GM10248 (cell line): ENCODE measurements at places on chromosomes 1 and 21.

GRCh38 chr1:54337928-54338327 is 68.3 kb downstream of the SSBP3 start:
- no peak for DNase-seq

GRCh38 chr1:201653883-201654282 is 115.0 kb downstream of the NAV1 start:
- DNase-seq: no peak

- no peak for DNase-seq
Measured at GRCh38 chr1:26923711-26924110, 2.2 kb downstream of the NUDC start.

DNA sequence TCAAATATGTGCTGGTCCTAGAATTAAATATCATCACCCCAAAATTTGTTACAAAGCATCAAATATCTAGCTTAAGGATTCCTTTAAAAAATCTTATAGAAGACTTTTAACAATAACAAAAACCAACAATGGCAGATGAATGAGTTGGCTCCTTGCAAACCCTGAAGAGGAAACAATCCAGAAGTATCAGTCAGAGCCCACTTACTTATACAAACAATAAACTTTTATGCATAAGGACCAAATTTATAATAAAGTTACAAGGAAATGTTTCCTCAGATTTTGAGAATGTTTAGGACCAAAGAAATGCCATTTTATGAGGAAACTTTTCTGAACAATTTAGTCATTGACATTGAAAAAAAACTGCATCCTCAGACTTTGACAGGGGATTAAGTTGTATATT is 52.7 kb downstream of the LPAR3 start:
- no peak for DNase-seq

- DNase-seq: no peak
Measured at GRCh38 chr21:42855937-42856335, 23.4 kb downstream of the WDR4 start.

DNA sequence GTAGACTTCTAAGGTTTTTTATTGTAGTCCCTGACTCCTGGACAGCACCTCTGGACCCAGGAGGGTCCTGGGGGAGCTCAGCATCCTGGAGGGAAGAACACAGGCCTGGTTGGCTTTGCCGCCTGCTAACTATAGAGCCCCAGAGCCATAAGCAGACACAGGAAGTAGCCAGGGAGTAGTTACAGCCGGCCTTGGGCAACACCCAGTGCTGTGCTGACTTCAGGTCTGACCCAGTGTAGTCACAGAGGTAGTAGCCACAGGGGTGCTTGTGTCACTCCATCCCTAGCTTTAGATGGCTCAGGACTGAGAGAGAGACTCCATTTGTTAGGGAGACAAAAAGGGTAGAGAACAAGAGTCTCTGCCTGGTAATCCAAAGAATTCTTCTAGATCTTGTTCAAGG is 21.9 kb downstream of the MCOLN2 start:
- DNase-seq: no peak

- DNase-seq: no peak
Measured at GRCh38 chr1:28045777-28046176, 42.6 kb downstream of the EYA3 start.

GRCh38 chr1:25450891-25451290 is 20.2 kb downstream of the MACO1 start:
- DNase-seq: no peak

- DNase-seq: no peak
Measured at GRCh38 chr1:87712261-87713010, 383.8 kb downstream of the LMO4 start.

- no peak for DNase-seq
Measured at GRCh38 chr1:244207042-244207934, 156.2 kb downstream of the ZBTB18 start.
